Stimulated activated CD8-positive, alpha-beta memory T cell treated with anti-CD3 and anti-CD28 coated beads, Interleukin-2, amount 100 ng/mL, for 1 hour (primary cell): ENCODE measurements at places on chromosomes 13 and 19.

GRCh38 chr13:48505597-48506091 is 27.2 kb downstream of the RCBTB2 start:
- DNase-seq: peak; percentile 31

GRCh38 chr13:99751517-99752199 is 219.9 kb downstream of the ZIC5 start:
- no peak for DNase-seq

- no peak for DNase-seq
These were observed 20.9 kb downstream of the TFDP1 start for GRCh38 chr13:113605461-113605860.

- no peak for DNase-seq
These were observed at the start of gene SSC5D for GRCh38 chr19:55487924-55488687. Gene SSC5D, plus strand, starts transcription at chr19:55488436. Its CDS starts 154 bp downstream, at chr19:55488590.

DNA sequence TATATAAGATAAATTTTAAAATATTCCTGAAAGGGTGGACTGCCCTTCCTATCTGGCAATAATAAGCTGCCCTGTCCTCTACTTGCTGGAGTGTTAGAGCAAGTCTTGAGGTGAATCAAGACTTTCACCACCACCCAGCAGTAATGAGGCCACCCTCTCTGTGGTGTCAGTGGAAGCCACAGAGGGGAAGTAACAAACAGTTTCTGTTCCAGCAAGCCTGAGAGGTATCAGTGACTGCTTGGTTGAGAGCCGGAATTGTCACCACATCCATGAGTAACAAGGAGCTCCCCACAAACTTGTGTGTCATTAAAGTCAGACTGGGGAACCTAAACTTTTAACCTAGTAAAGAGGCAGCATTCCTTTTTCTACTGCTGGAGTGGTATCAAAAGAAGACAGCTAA is 532.7 kb upstream of the SPRY2 start:
- DNase-seq: peak; percentile 0

DNA sequence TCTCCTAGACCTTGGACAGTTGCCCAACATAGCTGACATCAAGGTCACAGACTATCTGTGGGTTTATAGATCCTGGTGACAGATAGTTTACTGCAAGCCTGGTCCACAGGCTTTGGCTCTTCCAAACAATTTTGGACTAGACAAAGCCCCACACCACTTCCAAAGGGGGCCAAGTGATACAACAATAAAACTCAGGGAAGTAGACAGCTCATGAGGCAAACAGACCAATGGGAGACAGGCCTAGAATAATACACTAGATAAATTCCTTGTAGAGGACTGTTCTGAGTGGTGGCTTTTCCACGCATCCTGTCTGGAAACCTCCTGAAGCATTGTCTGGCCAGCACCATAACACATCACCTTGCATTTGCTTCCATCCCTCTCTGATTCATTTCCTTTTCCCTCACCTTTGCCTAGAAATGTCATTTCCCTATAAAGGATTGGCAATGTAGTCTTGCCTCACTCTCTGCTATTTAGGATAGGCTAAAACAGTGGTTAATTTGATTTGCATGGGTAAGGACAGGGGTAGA is 284.2 kb downstream of the POU4F1 start:
- no peak for DNase-seq

DNA sequence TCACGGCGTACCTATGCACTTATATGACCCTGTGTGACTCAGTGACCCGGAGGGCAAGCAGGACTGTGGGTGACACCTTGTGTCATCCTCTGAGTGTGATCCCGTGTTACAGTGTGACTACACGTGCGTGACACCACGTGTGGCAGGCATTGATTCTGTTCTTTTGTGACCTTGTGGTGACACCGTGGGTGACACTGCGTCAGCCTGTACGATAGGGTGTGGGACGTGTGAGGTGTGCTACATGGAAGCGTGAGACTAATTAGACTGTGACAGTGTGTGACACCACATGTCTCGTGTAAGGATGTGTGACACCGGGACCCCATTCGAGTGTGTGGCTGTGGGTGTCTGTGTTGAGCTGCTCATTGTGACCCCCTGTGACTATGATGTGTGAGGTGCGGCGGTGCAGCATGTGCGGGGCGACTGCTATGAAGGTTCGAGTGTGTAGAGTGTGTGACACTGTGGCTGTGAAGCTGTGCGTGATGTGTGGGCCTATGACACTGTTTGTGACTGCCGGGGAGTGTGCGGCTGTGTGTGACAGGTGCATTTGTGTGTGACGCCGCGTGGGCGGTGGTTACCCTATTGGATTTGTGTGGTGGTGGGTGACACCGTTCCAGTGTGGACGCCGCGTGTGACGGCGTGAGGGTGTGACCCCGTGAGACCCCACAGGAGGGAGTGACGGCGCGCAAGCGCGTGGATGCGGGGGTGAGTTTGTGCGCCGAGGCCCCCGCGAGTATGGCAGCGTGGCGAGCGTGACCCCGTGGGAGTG is 399 bp upstream of the SPTBN4 start:
- DNase-seq: peak; percentile 49

DNA sequence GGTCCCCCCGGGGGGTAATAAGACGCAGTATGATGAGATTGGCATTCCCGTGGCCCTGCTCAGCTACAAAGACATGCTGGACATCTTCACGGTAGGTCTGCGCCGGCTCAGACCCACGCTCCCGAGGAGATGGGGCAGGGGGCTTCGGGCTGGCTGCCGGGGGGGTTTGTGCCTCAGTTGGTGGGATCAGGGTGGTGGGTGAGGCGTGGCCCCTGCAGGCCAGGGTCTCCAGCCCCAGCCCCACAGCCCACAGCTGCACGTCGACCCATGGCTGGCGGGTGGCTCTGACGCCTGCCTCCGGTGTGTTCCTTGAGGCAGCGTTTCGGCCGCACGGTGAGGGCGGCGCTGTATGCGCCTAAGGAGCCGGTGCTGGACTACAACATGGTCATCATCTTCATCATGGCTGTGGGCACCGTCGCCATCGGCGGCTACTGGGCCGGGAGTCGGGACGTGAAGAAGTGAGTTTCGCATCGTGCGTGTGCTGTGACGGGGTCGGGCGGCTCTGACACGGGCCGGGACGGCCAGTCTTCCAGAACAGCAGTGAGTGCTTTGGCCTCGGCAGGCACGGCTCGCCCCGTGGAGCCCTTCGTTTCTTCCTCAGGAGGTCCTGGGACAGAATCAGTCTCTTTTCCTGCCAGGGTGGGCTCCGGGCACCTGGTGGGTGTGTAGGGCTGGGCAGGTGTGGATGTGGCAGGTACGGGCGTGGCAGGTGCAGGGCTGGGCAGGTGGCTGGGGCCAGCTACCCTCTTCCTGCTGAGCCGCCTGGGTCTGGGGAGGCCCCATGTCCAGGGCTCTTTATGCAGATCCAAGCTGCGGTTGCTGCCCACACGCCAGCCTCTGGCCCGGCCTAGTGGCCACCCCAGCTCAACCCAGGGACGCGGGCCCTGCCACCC is 10.5 kb downstream of the SPPL2B start:
- DNase-seq: no peak

DNA sequence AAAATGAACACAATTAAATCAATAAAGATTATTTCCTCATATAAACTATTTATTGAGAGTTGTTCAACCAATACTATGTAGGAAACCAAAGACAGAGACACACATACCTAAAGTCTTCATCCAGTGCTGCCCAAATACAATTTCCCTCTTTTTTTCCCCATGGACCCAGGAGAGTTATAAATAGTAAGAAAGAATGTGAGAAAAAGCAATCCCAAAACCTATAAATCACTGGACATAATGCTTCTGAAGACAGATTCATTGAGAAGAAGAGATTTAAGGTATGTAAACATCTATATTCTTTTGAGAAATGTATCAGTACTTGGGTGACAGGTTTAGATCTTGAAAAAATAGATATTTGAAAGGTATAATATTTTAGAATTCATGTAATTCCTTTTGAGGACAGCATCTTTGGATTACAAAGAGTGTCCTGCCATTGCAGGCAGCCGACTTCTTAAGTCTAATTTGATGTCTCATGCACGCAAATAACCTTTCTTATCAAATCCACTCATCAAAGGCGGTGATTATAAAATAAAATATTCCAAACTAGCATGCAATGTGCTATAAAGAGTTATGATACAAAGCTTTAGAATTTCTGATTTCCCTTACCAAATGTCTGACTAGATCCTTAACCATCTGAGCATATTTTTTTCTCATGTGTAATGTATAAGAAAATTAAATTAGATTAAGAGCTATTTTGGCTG is 739.4 kb downstream of the LIG4 start:
- no peak for DNase-seq

DNA sequence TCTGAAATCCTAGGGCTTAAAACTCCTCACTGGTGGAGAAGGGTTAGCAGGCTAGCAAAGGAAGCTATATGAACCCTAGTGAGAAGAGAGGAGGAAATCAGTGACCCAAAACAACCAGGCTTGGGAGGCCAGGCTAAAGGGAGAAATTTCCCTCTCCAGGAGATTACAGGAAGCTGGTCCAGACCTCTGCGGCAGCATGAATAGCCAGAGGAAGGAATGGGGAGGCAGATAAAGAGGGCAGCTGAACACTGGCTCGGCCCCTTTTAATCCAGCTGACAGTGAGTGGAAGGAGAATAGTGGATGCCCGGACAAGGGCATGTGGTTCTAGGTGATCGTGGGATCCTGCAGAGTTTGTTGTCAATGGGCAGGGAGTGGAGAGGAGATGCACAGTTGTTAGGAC is 130.6 kb downstream of the COG6 start:
- DNase-seq: no peak

DNA sequence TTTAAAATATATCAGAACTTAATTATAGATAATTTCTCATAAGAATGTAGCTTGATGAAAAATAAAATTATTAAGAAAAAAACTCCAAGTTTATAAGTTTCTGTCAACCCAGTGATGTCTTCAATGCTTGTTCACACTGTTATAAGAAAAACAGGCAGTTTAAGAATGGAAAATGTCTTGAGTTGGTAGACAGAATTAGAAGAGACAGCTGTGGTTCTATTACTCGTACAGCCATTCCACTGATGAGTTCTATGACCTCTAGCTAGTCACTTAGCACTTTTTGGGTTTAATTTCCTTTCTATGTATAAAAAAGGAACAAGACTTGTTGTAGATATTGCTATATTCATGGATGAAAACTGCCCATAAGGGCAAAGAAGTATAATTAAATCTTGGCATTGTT is 1013.1 kb upstream of the ATXN8OS start:
- no peak for DNase-seq

DNA sequence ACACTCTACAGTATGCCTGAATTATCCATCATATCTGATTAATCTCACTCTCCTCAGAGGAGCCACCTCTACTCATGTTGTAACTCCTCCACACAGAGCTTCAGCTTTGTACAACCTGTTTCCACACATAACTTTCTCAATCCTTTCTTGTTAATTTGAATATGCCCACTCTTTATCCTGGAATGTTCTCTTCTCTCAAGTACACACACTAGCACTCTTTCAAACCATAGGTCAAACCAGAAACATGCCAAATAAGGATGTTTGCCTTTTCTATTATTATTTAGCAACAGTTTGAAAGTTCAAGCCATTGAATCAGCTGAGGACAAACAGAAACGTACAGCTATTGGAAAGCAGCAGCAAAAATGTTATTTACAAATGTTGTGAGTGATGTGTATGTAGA is 110.3 kb downstream of the MIPEP start:
- DNase-seq: no peak

GRCh38 chr19:1860042-1860775 is 3.2 kb downstream of the KLF16 start:
- DNase-seq: no peak

DNA sequence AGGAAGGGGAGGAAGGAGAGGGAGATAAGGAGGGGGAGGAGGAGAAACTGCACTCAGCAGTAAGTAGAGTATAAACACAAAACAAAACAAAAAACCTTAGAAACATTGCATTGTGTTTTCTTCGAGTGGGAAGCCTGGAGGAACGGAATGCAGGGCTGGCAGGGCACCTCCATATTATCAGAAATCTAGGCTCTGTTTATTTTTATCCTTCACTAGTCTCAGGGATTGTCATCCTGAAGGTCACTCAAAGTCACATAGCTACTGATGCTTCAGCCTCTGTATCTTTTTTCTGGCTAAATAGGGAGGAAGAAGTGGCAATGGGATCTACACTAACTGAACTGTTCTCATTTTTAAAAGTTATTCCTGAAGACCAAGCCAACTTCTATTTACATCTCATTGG is 467.8 kb downstream of the KCTD12 start:
- no peak for DNase-seq

GRCh38 chr13:28337166-28338005 is 157.5 kb downstream of the FLT1 start:
- no peak for DNase-seq

DNA sequence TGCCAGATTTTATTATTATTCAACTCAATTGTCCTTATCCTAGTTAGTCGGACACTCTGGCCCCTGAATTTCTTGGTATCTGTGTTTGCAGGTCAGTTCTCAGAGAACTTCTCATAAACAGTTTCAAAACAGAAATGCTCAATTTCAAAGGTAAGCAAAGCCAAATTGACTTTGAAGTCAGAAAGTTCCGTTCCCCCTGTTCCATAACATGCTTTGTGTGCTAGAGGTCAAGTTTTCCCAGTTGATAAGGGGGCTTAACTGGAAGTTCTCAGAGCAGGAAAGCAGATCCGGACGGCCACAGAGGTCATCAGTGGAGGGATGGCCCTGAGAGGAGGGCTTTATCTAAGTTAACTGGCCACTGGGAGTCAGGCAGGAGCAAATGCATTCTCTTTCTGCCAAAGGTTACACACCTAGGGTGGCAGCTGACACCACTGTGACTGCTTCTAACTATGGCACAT is 417.2 kb downstream of the COG6 start:
- no peak for DNase-seq

DNA sequence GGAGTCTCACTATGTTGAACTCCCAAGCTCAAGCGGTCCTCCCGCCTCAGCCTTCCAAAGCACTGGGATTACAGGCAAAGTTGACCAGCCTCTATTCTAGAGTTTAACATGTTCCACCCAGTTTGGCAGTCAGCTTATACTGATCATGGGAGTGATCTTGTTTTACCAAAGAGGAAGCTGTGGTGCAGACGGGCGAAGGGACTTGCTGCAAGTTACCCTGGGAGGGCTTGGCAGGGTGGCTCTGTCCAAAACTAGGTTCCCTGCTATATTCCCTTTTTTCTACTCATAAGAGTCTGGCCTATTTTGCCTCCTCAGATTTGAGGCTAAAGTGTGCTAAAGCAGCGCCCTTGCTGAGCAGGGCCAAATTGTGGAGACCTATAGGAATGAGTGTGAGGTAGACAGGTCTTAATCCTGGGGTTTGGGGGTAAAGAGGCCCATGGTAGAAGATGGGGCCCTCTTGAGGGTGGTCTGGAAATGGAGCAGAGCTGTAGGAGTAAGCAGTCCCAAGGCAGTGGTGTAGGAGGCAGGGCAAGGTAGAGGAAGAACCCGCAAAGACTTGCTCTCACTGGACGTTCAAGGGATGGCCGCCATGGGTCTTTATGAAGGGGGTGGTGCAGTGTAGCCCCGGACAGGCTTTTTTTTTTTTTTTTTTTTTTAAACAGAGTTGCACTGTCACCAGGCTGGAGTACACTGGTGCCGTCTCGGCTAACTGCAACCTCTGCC is 3.3 kb downstream of the RPS19 start:
- no peak for DNase-seq
